SK-N-DZ (cell line): ENCODE measurements at places on chromosomes 4 and X.

DNA sequence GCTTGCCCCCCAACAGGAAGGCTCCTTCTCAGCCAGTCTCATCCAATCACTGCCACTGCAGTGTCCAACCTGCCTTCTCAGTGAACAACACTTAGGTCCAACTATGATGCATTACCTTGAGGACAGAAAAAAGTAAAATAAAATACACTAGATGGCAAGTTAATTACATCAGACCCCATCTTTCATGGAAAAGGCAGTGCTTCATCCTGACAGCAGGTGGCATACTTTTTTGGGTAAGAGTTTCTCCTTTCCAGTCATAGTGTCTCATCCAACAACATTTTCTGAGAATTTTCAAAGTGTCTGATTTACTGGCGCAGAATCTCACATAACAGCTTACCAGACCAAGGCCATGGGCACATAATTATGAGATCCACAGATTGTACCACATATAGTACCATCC is 1742.8 kb downstream of the PCDH7 start:
- no peak for DNase-seq

- no peak for DNase-seq
Measured at GRCh38 chr4:7762376-7763030, 177.2 kb downstream of the AFAP1 start.

GRCh38 chr4:7009564-7009963 is 33.6 kb upstream of the TADA2B start:
- no peak for DNase-seq

- DNase-seq: no peak
Measured at GRCh38 chr4:80276931-80277330, 10.5 kb downstream of the FGF5 start.

DNA sequence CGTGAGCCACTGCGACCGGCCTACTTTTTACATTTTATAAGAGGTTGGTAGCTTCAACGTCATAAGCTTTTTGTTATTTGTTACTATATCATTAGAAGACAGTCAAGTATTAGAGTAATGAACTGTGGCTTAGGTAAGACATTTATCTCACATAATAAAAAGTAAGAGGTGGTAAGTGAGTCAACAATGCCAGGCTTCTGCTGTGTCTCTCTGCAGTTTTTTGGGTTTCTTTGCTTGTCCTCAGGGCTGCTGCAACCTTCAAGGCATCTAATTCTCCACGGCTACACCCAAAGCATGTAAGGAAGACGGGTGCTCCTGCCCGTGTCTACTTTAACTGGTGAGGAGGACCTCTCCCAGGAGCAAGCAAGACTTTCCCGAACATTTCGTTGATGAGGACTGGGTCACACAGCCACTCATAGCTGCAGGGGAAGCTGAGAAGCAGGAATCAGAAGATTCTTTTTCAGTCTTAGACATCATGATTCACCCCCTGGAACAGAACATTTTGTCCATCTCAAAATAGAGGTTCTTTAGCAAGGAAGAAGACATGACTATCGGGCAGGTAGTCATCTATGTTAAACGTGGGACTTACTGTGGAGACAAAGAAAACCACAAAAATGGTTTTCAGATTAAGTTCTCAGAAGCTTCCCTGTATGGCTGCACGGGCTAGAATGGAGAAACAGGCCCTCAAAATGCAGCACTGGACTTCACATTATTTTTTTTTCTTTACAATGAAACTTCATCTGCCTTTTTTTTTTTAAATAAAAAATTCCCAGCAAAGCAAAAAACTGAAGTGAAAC is 13.0 kb upstream of the RHOH start:
- no peak for DNase-seq

DNA sequence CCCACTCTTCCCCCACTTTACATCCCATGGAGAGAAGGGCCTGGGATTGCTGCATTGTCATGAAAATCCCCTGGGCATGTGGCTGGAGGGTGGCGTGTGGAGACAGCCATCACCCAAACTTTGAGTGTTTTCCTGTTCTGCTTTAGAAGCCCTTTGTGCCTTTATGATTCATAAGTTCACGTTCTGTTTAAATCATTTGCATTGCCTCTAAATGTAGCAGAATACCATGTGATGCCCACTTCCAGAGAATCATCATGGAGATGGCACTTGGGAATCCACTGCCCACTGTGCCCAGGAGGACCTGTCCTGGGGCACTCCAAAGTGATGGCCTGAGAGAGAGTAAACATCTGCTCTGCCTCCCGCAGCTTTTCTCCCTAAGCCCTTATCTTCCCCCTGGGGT is 52.8 kb downstream of the MED28 start:
- DNase-seq: no peak

- DNase-seq: peak; percentile 48
Measured at GRCh38 chrX:23505531-23506303, 161.6 kb upstream of the PRDX4 start.

GRCh38 chr4:85963231-85963630 is 396.6 kb downstream of the MAPK10 start:
- DNase-seq: no peak
